ENCODE measurements at places on chromosomes 12 and 14.

DNA sequence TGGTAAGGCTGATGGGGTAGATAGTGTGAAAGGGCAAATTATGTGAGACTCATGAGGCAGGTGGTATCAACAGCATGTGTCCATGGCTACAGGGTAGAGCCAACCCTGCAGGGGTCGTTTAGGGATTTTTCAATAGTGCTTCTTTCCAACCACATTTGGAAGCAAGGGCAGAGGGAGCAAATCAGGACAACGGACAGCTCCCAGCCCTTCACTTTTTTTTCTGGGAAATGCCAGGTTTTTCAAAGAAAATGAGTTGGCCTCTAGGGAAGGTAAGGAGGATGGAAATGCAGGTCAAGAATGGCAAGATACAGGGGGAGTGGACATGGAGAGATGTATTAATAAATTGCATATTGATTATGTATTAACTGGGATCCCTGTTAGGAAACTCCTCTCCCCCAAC is 4.9 kb upstream of the CMA1 start:
- DNase-seq: peak; percentile 38

DNA sequence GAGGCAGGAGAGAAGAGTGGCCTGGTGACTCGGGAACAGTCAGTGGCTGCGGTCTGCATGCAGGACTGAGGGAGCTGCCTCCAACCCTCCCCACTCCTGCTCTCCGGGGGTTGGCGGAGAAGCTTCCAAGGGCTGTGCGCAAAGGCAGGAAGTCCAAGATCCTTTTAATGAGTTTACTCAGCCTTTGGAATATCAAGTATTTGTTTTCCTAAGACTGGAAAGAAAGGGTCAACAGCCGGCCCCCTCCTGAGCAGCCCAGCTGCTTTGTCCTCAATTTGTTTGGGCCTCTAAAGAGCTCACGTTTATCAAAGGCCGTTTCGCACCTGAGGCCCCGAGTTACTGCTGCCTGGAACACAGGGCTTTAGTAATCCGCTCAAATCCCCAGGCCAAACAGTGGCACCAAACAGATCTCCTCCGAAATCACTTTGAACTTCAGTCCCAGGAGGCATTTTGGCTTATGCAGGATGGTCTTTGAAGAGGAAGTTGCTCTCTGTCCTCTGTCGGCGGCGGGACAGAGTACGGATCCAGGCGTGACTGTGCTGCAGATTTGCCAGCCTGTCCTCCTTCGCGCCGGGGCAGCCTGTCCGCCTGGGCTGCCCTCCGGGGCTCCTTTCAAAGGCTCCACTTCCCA is 117.2 kb upstream of the FZD10 start:
- DNase-seq: peak; percentile 80

GRCh38 chr14:71354142-71354541 is 446.9 kb downstream of the PCNX1 start:
- DNase-seq: no peak

DNA sequence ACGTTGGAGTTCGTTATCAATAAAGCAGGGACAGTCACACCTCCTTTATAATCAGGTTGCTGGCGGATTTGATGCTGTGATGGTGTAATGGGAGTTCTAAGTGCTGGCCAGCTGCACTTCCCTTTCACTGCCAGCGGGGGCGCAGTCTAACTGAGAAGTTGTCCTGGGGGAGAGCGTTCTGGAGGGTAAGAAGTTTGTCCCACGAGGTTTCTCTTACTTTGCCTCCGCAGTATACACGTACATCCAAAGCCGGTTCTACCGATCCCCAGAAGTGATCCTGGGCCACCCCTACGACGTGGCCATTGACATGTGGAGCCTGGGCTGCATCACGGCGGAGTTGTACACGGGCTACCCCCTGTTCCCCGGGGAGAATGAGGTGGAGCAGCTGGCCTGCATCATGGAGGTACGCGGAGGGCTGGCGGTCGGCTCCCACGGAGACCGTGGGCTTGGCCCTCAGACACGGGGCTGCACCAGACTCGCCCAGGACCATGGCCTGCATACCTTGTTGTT is 42.7 kb downstream of the DYRK4 start:
- DNase-seq: peak; percentile 80

DNA sequence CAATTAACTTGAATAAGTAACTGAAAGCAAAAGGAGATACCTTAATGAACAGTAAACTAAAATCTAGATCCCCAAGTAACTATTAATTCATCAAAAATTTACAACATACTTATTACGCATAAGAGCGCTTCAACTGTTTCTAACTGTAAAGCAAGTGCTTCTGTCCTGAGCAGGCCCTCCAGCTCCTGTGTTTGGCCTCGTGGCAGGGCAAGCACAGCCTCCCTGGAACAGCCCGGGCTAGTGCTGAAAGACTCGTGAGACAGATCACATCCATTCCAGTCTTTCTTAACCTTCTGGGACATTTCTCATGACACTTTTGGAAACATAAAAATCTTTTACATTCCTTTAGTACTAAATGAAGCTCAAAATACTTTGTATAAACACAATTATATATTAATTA is 178.8 kb upstream of the ABCD2 start:
- no peak for DNase-seq

- no peak for DNase-seq
These were observed 163.4 kb downstream of the SAMD4A start for GRCh38 chr14:54730156-54730961.

DNA sequence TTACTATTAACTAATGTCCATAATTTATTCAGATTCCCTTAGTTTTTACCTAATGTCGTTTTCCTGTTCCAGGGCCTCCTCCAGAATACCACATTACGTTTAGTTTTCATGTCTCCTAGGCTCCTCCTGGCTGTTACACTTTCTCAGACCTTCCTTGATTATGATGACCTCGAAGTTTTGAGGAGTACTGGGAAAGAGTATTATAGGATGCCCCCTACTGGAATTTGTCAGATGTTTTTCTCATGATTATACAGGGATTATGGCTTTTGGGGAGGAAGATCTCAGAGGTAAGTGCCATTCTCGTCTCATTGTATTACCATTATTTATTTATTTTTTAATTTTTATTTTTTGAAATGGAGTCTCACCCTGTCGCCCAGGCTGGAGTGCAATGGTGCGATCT is 17.7 kb upstream of the C1S start:
- peak; percentile 64 for DNase-seq

GRCh38 chr14:20516921-20517320 is 11.6 kb downstream of the RNASE10 start:
- DNase-seq: no peak

DNA sequence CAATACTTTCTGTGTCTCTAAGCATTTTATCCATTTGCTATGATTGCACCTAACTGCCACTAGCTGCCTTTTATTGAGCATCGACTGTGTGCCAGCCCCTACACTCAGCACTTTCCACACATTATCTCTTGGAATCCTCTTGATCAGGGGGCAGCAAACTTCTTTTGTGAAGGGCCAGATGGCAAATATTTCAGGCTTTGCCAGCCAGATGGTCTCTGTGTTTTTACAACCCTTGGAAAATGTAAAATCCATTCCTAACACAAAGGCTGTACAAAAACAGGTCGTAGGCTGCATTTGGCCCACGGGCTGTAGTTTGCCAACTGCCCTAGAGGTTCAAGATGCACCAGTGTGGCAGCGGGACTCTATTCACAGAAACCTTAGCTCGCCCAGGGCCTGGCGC is 19.5 kb downstream of the FOXN4 start:
- no peak for DNase-seq

GRCh38 chr12:12387501-12387900 is 30.6 kb downstream of the BORCS5 start:
- no peak for DNase-seq

DNA sequence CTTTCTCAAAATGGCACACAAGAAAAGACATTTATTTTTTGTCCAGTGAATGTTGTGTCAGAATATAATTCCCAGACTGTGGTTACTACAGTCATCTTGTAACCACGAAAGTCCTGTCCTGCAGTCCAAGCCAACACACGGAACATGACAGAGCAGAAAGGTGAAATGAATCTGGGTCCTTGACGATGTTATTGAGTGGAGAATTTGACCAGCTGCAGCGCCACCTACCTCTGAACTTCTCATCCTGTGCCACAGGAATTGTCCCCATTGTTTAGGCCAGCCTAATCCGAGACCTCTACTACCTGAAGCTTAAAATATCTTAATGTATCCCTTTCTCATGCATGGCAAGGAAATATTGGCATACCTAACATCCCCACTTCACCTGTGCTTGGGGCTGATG is 64.1 kb upstream of the OTX2 start:
- DNase-seq: peak; percentile 52

DNA sequence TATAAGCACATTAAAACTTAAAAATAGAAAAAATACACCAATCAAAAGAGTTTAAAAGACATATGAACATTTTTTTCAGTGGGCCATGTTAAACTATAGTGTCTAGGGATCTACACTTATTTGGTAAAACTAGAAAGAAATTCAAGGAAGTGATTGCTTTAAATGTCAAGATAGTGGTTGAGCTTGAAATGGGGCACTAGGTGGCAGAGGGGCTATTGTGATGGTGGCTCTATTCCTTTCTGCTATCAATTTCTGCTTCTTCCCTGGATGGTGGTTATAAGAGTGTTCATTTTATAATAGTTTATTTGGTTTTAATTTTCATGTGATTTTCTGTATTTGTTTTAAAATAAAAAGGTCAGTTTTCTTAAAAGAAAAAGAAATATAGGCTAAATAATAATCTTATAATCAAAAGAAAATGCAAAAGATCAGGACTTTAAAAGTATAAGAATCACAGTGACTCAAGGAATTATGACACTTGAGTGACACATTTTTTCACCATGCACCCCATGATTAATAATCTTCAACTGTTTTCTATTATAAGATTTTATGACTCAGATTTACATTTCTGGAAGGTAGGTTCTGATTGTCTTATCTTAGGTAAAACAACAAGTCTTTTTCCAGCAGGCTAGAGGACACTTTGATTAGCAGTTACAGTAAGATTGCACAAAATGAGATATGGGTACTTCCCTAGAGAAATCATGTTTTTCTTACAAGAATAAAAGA is 137.5 kb downstream of the FSCB start:
- peak; percentile 8 for DNase-seq

GRCh38 chr12:53805791-53806190 is 54.0 kb upstream of the CISTR start:
- DNase-seq: no peak

- no peak for DNase-seq
These were observed 137.5 kb upstream of the CCND2 start for GRCh38 chr12:4135919-4136605.

DNA sequence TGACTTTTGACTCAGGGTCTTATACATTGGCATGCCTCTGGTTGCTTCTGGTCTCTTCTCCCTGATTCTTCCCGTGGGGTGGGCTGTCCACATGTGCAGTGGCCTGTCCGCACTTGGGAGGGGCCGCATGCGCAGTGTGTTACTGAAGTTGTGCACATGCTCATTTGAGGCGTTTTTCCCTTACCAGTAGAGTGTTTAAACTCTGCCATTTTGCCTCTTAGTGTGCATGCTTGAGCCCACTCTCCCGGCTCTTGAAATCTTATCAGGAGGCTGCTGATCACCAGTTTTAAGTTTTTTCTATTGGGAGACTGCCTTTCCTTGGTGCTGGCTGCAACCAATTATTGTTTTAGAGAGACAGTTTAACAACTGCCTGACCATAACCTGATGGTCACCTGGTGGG is 32.1 kb upstream of the HECTD1 start:
- no peak for DNase-seq

DNA sequence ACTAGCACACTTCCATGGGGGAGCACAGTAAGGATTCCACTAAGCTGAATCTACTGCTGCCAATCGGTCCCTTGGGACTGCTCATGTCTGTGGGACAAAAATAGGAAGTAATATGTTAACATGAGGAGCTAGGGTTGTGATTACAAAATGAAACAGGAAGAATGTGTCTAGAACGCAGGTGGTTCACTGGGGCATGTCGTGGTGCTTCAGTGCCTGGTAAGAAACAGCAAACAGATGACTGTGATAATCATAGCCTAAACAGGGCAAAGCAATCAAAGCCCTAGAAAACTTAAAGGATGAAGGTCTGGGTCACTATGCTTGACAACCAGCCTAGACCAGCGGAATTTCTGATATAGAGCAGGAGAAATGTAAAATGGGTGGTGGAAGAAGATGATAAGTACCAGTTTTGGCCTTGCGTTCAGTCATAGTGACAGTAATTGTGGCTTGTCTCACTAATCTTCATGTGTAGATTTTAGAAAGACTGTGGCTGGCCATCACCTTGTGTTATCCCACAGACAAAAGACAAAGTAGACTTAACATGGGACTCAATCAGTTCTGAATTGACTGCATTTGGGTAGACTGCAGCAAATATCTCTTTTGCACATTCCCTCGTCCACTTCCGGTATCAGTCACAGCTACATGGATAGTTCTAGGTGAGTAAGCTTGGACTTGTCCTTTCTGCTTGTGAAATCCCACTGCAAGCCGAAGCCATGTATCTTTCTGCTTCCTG is 51.4 kb downstream of the WASHC3 start:
- DNase-seq: no peak

- no peak for DNase-seq
These were observed 12.7 kb upstream of the WDR89 start for GRCh38 chr14:63654346-63654745.

- DNase-seq: no peak
These were observed 144.6 kb downstream of the RAD51B start for GRCh38 chr14:67963960-67964812.

DNA sequence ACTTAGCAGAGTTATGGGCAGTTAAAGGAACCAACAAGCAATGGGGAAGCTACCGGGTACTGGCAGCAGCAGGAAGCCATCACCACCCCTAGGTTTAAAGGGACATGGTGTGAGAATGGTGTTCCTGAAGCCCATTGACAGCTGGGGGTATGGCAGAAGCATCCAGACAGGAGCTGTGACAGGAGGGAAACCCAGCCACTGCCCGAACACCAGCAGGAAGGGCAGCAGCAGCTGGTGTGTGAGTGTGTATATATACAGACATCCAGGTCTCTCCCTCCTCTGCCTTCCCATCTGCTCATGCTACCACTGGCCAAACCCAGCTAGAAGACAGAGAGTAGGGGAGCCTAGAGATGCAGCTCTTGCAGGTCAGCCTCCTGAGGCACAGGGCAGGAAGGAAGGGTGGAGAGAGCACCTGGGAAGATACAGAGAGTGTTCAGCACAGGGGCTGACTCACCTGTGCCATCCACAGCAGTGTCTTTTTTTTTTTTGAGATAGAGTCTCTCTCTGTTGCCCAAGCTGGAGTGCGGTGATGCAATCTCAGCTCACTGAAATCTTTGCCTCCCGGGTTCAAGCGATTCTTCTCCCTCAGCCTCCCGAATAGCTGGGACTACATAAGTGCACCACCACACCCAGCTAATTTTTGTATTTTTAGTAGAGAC is 9.2 kb upstream of the ADCK1 start:
- DNase-seq: no peak

GRCh38 chr12:27282754-27283153 is 38.7 kb downstream of the STK38L start:
- DNase-seq: no peak

- DNase-seq: no peak
These were observed 13.1 kb downstream of the NT5DC3 start for GRCh38 chr12:103827911-103828391.

- DNase-seq: no peak
These were observed 23.3 kb downstream of the TMEM63C start for GRCh38 chr14:77204907-77205306.
